ENCODE measurements at places on chromosomes 2 and 18. TPM values are rescaled to one million over a fixed set of nuclear protein-coding genes. Genes with fewer than 3 reads are reported as not detected.

The DCDC2C gene
- polyA plus RNA-seq: not detected

- DNase-seq: no peak
Observed at GRCh38 chr2:219844401-219845091, 217.1 kb downstream of the SLC4A3 start.

DNA sequence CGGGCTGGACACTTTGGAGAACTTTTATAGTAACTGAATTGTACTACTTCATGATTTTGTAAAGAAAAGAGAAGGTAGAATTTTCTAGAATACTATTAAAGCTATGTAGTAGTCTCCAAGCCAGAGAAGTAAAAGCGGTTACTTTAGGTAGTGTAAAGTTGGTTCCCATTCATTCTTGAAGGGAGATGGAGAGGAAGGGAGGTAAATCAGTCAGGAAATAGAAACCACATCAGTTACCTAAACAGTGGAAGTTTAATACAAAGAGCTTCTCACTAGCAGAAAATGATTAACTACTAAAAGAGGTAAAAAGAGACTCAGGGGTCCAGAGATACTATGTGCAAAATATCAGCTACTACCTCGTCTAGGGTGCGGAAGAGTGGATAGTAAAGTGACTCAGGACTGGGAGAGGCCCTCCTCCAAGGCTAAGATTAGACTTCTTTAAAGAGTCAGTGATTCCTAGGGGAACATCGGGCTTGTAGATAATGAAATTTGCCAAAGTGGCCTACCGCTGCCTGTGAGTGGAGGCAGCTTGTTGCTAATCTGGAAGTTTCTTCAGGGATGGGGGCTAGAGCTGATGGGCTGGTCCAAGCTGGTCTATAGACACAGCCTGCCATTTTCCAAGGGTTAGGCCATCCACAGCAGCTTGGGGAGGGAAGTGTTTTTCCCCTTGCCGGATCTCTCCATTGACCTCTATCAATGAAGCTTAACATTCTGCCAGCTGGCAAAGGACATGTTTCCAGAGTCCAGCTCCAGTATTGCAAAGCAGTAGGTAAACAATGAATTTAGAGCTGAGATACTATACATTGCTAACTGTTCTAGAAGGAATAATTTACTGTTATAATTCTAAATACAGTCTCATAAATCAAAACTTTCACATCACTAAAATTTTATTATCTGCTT lies 246.4 kb upstream of the BOD1L2 start:
- peak; percentile 26 for DNase-seq

DNA sequence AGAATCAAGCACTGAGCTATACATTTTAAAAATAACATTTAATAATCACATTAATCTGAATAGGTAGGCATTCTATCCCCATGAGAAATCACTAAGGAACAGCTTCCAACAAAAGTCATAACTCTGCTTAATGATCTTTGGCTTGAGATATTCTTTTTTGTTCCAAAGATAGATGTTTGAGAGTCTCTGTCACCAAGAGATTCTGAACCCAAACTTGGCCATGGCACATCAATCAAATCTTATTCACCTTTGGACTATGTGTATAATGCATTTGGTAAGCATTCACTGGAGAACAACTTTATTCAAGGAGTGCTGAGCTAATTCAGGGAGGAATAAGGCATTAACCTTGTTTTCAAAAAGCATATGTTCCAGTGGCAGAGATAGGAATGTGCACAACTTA lies 743.3 kb downstream of the SLC4A3 start:
- no peak for DNase-seq

DNA sequence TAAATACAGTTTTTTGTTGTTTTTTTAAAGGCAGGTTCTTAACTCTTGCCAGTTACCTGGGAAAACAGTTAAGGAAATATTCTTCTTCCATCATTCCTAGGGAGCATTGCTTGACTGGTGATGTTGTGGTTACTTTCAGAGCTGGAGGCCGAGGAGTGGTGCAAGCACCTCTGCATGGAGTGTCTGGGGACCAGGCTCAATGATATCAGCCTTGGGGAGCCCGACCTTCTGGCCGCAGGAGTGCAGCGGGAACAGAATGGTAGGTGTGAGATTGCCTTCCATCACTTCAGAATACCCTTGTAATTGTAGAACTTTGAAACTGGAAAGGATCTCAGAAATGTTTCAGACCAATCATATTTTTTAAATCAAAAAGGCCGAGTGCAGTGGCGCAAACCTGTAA lies 270.1 kb downstream of the CD226 start:
- no peak for DNase-seq

- no peak for DNase-seq
Observed at GRCh38 chr2:144320491-144320890, 199.4 kb downstream of the ZEB2 start.

GRCh38 chr2:135532581-135532980 lies 1.3 kb downstream of the R3HDM1 start:
- DNase-seq: no peak

DNA sequence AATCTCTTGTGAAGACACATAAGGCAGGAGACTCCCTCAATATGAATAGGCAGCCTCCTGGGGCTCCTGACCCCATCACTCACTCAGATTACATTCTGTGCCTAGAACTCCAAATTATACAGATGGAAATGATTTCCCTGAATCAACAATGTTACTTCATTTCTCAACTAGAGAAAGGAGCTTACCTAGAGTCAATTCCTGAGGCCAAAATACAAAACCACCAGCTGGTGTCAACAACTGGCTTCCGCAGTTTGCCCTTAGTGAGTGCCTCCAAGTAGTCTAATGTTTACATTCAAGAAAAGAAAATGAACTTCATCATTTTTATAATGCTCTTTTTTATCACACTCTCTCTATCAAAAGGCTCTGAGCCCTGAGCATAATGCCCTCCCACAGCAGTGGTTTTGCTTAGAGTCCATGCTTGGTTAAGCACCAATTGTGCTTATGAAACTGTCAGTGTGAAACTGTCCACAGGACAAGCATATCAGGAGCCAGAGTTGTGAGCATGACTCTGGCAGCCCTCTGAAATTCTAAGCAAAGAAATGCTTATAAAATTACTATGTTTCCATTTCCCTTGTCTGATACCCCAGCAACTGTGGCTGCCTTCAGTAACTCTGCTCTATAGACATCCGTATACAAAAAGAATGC lies 305.7 kb upstream of the PKDCC start:
- no peak for DNase-seq

The TBC1D8 gene
- polyA plus RNA-seq: 36.5 TPM

- no peak for DNase-seq
Observed at GRCh38 chr2:240981280-240981679, 17.1 kb upstream of the SNED1 start.

The STEAP3 gene
- 3.1 TPM for polyA plus RNA-seq

- DNase-seq: no peak
Observed at GRCh38 chr2:233821709-233822100, 32.6 kb downstream of the HJURP start.

DNA sequence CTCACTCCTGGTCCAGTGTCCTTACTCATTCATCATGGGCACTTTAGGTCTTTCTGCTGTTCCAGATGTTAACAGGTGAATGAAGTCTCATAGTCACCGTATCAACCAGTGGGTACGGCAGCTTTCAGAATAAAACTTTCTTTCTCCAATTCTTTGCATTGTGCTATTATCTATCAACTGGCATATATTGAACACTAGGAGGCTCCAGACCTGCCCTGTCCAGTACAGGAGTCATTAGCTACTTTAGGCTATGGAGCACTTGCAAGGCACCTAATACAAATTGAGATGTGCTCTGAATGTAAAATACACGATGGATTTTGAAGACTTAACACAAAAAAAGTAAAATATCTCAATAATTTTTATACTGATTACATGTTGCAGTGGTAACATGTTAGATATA lies 43.2 kb upstream of the NEB start:
- no peak for DNase-seq

- peak; percentile 85 for DNase-seq
Observed at GRCh38 chr2:10043256-10043905, at the start of gene KLF11. Gene KLF11 (plus strand): TSS chr2:10043550. CDS start chr2:10043717, 167 bp downstream.

GRCh38 chr2:70301344-70302194 lies at the start of gene FAM136A:
Gene FAM136A (minus strand): TSS chr2:70302067. CDS start chr2:70302011, 56 bp downstream.
- DNase-seq: peak; percentile 82

The GRHL1 gene
- polyA plus RNA-seq: 6.1 TPM

The COA5 gene
- 78.2 TPM for polyA plus RNA-seq

DNA sequence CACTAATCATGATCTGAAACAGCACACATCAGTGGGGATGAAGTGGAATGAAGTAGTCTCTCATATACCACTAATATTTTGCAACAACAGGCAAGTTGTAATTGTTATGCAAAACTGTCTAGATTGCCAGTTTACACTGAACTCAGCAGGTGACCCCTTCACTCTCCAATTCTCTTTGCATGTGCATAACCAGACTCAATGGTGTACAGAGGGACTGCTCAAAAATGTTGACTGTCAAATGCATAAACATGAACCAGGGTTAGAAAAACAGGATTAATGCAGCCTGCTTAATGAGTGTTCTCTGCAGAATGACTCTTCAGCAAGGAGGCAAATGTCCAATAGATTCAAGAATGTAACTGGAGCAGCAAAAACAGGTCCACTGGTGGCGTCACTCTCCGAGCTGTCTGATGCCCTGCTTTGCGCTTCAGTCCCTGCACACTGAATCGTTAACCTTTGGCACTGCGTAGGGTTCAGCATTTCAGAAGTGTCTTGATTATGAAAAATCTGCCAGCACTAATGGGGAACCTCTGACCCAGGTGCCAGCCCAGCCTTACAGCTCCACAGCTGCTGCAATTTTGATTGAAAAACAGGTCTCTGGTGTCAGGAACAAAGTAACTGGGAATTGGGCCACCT lies 209.3 kb downstream of the TDRD15 start:
- no peak for DNase-seq
